CD14-positive monocyte (primary cell): ENCODE measurements at places on chromosomes 12 and 14.

GRCh38 chr14:33692762-33693161 is 258.1 kb downstream of the EGLN3 start:
- DNase-seq, result no peak

- DNase-seq, result no peak
These were observed 86.5 kb upstream of the SLC38A2 start for GRCh38 chr12:46459111-46459510.

- peak; percentile 66 for DNase-seq
These were observed 15.4 kb upstream of the TMEM120B start for GRCh38 chr12:121697093-121697698.

GRCh38 chr14:96821501-96821900 is 24.3 kb downstream of the VRK1 start:
- no peak for DNase-seq

GRCh38 chr12:119512772-119513497 is 80.6 kb upstream of the TMEM233 start:
- no peak for DNase-seq

DNA sequence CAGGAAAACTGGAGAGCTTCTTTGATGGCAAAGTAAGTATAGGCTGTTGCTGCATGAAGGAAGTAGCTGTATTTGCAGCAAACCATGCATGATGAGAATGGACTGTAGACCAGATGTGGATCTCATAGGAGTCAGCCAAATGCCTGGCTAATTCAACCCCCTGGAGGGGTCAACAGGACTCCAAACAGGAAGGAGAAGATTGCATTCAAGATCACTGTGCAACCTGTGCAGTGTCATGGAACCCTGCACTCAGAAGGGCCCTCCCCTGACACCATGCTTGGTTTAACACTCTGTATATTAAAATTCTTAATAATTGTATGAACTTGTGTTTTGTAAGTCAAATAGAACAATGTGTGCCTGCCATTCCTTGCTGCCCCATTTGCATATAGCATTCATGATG is 225.1 kb upstream of the FSCB start:
- DNase-seq, result no peak

DNA sequence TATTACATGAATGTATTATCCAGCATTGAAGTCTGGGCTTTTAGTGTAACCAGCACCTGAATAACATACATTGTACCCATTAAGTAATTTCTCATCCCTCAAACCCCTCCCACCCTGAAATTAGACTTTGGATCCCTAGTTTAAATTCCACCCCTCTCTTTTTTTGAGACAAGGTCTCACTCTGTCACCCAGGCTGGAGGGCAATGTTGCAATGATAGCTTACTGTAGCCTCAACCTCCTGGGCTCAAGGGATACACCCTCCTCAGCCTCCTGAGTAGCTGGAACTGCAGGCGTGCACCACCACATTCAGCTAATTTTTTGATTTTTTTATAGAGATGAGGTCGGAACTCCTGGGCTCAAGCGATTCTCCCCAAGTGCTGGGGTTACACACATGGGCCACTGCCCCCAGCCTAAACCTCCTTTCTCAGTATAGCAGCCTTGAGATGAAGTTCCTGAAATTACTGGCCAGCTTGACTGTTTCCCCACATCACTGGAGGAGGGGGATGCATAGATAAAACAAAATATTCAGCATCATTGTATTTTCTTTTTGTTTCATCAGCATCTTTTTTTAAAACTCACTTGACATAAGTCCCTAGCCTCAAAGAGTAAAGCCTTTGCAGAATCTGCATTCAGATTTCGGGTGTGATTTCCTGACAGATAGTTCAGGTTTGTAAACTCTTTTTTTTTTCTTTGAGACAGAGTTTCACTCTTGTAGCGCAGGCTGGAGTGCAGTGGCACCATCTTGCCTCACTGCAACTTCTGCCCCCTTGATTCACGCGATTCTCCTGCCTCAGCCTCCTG is 7.0 kb downstream of the PTPN11 start:
- no peak for DNase-seq
